Stomach (tissue), 19 donors: ENCODE measurements at places on chromosomes 5 and 9.

DNA sequence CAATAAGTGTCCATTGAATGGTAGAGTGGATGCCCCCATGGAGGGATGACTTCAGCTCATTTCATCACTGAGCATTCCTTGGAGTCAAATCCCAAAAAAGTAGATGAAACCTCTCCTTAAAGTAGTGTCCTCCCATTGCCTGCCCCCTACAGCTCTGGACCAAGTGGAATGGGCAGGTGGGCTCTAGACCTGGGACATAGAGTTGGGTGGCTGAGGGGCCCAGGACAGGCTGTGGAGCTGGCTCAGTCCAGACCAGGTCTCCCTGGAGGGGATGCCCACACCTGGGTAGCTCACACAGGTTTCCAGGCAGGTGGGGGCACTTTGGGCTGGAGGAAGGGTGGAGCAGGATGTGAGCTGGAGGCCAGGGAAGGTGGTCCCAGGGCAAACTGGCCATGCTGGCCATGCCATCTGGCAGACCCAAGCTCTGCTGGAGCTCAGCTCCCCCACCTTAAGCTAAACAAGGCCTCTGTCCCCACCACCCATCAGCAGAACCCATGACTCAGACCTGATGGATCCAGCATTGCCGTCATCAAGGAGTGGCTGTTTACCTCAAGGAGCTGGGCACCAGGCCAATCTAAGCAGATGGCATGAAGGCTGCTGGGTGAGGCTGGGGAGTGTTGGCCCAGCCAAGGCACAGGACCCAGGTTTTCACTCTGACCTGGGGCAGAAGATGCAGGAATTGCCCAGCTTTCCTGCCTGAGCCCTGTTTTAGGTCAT lies 6.2 kb upstream of the SPINK4 start:
- peak; percentile 96 for DNase-seq

DNA sequence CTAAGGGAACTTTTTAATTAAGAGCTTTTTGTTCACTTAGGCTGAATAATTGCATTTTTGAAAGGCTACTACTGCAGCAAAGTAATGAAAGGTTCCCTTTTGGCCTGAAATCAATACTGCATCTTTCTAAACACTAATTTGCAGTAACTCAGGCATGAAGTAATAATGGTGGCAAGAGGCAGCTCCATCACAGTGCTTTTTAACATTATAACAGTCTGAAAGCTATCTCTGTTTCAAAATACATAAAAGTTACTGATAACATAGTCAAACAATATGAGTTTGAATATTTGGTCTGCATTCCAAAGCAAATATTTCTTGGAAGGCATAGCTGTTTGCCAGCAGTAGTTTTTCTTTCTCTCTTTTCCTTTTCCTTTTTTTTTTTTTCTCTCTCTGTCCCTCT lies 113.4 kb downstream of the FBN2 start:
- DNase-seq, result peak; percentile 18

DNA sequence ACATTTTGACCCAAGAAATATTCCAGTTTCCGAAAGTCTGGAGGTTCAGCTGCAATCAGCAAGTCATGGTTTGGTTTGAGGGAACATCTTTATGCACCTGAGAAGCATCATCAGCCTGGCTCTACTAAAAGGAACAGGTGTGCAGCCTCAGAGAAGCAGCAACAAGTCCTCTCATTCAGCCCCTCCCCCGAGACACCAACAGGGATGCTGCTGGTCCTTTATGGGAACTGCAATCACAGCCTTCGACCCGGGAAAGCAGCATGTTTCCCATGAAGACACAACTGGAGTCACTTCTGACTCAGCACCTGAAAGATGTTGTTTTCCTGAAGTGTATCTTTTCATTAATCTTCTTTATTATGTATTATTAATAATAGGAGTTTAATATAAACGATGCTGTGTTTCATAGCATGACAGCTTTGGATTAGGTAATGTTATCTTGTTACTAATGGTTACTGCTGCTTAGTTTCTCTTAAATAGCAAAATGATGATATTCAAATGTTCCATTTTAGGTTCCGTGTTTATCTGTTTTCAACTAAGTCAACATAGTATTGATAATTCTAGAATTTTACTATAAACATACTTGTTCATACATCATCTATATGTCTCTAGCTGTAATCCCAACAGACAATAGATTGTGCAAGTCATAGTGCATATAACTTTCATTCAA lies 15.6 kb upstream of the NREP start:
- DNase-seq, result no peak

DNA sequence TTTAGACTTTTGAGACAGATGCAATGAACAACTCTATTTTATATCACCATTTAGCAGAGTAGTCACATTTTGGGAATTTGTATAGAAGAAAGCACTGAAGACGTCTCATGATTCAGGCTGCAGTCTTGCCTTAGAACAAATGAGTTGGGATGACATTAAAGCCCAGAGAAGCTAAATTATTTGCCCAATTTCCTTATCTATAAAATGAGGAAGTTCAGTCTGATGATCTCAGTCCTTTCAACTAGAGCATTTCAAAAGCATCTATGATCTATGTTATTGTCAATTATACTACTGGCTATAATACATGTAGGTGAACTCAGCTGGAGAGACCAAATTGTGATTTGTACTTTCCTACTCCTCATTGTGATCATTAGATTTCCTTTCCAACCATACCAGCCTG lies 154.1 kb downstream of the OSTF1 start:
- DNase-seq, result no peak

DNA sequence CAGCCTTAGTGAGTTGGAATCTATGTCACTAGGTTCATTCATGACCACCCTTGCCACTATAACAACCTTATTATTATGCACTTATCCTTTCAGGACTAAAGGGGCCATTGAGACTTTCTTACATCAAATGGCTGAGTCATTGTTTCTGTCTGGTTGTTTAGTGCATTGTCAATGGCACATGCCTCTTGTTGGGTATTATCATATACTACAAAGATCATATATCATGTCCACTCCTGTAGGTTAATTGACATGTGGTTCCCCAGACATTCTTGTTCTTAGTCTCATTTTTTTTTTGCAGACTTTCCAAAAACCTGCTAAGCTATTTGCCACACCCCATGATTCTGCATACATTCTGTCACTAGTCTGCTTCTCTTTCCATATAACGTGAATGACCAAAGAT lies 66.7 kb upstream of the PRDM9 start:
- DNase-seq, result no peak

DNA sequence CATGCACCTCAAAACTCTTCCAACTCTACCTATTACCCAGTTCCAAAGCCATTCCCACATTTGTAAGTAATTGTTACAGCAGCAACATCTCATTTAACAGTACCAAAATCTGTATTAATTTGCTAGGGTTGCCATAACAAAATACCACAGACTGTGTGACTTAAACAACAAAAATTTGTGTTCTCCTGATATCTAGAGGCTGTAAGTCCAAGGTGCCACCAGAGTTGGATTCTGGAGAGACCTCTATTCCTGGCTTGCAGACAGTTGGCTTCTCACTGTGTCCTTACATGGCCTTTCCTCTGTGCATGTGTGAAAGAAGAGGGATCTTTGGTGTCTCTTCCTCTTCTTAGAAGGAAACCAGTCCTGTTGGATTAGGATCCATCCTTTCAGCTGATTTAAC lies 203.8 kb upstream of the PIK3R1 start:
- DNase-seq, result no peak

GRCh38 chr5:113531481-113532159 lies 18.1 kb downstream of the YTHDC2 start:
- no peak for DNase-seq

- DNase-seq, result no peak
These were observed 184.6 kb downstream of the KDM4C start for GRCh38 chr9:6942406-6942805.

DNA sequence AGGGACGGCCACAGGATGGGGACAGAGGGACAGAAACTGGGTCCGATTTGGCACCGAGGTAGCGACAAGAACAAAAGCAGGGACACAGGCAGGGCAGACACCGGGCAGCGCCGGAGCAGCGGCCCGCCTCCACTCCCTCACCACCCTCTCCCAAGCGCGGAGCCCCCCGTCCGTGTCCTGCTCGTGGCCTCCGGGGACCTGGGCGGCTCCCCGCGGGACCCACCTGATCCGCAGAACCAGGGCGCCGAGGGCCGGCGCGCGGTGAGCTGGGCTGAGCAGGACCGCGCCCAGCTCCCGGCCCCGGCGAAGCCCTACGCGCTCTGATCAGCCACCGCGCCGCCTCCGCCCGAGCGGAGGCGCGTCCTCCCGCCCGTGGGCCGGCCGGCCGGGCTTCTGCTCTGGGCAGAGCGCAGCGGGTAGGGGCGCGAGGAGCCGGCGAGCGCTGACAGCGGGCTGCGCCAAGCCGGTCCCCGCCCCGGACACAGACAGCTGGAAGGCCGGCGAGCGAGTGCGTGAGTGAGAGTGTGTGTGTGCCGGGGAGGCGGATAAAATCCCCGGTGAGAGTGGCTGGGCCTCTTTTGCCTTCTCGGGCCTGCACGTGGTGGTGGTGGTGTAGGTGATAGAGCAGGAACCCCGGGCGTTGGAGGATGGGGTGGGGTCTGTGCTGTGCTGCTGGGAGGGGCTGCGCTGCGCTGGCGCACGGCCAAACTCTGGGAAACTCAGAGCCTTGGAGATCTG lies at the start of gene GGTA1:
GGTA1 (minus strand) TSS at position 418 of the 738 bp plus-strand sequence. CDS start 31,922 bp downstream, outside the sequence.
- DNase-seq, result peak; percentile 58

GRCh38 chr9:119810645-119811429 lies 441.6 kb upstream of the BRINP1 start:
- DNase-seq, result peak; percentile 22

DNA sequence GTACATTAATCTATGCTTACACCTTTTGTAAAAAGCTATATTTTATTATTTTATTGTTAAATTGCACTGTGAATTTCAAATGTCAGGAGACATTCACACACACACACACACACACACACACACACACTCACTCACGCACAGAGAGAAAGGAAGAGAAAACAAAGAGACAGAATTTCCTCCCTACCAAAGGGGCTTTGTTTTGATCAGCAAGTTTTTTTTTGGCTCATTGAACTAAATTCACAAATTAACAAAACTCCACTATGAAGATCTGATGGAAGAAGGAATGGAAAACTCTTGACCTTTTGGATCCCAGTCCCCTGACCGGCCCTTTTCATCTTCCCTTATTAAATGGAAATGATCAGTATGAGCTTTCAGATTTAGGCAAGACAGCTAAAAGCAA lies 161.2 kb downstream of the PDE4D start:
- no peak for DNase-seq

DNA sequence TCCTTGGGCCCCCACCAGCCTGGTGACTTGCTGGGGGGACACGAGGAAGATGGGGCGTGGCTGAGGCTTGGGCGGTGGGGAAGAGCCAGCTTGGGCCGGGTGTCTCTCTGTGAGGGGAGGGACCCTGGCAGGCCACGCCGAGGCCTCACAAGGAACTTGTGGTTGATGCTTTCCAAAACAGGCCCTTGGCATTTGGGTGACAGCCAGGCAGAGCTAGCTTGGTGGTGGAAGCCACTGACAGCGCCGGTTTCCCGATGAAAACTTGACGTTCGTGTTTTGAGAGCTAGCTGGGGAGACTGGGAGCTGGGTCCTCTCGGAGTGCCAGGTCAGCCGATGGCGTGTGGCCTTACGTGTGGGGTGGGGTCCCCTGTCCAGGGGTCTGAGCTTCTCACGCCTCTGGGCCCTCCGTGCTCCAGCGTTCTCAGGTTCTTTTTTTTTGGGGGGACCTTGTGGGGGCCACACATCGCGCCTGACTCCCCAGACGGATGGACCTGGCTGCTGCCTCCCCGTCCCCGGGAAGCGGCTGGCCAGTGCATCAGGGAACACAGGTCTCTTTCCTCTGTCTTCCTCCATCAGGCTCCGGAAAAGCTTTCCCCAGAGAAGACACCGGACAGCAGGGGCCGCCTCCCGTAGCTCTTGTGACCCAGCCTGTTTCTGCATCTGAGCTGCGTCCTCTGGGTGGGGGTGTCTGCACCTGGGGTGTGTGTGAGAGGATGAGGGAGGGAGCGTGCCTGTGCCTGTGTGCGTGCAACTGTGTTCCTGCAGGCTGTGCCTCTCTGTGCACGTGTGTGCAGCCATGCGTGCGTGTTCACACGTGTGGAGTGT lies 129.3 kb upstream of the LPCAT1 start:
- no peak for DNase-seq

DNA sequence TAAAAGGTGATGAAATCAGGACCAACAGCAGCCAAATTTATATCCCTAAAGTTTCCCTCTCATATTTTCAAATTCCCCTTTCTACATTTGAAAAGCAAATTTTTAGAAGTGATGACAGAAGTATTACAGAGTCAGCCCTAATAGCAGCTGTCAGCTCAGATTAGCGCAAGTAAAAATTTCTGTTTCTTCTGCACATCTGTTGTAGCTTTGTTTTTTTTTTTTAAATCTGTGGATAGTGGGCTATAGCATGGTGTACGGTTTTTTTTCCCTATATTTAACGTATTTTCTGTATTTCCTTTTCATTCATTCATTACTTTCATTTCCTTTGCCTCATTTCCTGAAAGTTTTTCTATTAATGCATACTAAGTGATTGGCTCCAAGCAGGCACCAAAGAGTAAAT lies 99.1 kb downstream of the MACIR start:
- no peak for DNase-seq

GRCh38 chr9:107932046-107932445 lies 442.5 kb upstream of the KLF4 start:
- no peak for DNase-seq

DNA sequence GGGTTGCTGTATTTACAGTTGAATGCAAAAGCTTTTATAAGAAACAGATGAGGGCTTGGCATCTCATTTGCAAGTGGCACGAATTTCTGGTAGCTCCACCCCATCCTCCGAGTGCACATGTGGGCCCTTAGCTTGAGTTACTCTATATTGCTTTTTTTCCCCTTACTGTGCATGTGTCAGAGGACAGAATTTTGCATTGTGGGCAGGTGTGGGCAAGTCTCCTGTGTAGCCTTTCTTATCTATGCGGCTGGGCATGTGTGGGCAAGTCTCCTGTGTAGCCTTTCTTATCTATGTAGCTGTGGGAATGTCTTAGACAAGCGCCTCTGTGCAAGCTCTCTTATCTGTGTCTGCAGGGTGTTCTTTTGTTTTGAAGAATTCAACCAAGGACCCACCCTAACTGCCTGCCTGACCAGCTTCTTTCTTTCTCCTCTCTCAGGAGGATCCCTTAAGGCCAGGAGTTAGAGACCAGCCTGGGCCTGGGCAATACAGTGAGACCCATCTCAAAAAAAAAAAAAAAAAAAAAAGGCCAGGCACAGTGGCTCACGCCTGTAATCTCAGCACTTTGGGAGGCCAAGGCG lies 34.1 kb upstream of the SIL1 start:
- no peak for DNase-seq

DNA sequence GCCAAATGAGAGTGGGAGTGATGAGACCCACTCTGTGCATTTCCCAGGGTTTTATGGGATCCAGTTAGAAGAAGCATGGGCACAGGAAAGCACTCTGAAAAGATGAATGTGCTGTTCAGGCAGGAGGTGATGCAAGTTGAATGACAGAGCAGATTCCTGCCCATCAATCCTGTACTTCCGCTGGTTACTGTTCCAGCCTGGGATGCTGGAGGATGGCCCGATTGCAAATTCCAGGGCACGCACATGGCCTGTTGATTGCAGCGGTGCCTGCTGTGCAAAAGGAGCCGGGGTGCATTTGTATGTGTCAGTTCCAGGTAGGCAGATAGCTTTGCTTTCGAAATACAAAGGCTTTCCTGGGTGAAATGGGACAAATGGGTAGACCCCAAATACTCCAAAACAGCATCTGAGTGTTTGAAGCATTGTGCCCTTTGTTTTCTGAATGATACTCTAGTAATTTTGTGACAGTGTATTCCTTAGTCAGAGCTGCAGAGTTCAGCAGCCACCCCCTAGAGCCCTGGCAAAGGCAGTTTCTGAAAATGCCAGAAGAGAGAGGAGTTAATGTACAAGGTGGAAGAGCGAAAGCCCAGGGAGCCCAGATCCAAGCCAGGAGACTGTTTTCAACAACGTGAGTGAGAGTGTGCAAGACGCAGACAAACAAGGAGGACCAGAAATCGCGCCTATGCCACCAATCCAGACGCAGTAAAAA lies 454.2 kb upstream of the CLINT1 start:
- no peak for DNase-seq

GRCh38 chr5:158246661-158247060 lies 387.7 kb upstream of the CLINT1 start:
- DNase-seq, result no peak
